ENCODE measurements at places on chromosomes 2 and 18.

GRCh38 chr2:121184248-121184862, 100.6 kb downstream of the TFCP2L1 start:
- DNase-seq, result no peak

DNA sequence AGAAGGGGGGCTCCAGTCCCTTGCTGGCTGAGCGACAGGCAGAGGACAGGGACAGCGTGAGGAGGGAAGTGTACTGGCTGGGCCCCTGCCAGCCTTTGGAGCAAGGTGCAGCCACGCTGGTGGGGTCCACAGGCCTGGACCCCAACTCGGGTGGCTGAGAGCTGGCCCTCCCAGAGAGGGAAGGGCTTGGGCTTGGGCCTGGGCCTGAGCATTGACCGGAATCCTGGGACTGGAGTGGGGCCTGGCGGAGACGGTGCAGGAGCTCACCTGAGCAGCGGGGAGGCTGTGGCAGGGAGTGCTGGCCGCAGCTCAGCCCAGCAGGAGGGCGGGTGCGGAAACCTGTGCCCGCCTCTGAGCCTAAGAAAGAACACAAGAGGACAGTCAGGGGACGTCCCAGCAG, 27.9 kb downstream of the KCNIP3 start:
- no peak for DNase-seq

DNA sequence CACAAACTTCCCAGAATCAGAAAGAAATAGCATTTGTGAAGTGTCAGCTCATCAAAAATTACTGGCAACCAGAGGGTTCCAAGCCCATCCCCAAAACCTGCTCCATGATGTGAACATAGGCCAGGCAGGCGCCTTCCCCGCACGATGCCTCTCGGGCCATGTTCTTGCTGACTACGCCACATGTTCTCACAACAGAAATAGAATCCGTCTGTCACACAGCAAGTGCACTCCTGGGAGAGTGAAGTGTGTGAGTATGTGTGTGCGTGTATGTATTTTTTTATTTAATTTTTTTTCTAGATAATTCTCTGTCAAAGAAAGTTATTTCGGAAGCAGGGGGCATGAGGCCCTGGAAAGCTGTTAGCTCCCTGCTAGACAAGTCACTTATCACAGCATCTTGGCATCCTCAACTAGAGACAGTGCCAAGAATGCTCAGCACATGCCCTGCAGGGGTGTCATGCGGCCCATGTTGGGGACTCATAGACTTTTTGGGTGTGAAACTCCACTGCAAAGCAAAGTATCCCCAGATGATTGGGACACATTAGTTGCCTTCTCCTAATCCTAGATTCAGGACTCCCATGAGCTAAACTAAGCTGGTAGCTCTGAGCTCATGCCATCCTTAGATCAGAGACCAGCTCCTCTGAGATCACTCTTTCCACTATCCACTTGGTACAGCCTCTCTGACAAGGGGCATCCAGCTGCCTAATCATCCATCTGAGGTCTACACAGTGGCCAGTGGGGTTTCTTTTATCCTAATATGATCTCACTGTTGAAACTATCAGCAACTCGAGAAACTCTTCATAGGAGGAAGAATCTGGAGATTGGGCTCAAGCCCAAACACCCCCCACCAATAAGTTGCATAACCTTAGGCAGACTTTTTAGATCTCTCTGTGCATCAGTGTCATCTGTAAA, 53.2 kb upstream of the CYRIA start:
- no peak for DNase-seq

- no peak for DNase-seq
These were observed 194.9 kb downstream of the CTIF start for GRCh38 chr18:48733643-48734253.

DNA sequence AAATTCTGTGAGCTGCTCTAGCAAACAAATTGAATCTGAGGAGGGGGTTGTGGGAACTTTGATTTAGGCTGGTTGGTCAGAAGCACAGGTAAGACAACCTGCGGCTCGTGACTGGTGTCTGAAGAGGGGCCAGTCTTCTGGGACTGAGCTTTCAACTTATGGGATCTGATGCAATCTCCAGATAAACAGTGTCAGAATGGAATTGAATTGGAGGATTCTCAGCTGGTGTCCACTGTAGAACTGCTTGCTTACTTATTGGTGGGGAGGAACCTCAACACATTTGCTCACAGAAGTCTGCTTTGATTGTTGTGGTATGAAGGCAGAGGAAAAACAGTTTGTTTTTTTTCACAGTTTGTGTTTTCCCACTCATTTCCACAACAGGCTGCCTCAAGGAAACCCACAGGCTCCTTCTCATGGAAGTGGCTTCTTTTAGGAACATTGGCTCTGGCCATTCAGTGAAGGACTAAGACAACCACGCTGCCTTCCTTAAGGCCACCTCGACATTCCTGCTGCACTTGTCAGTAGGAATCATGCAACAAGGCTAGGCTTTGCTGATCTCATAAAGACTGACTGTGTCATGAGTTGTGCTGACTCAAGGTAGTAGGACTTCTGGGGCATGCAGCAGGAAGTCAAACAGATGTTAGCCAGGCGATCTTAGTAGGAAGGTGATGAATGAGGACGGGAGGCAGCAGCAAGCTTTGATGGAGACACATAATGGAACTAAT, 104.7 kb downstream of the TSN start:
- no peak for DNase-seq

- DNase-seq, result no peak
These were observed 989.5 kb upstream of the CNTNAP5 start for GRCh38 chr2:123035541-123035940.

GRCh38 chr2:49044350-49045079, 109.8 kb downstream of the FSHR start:
- DNase-seq, result no peak

DNA sequence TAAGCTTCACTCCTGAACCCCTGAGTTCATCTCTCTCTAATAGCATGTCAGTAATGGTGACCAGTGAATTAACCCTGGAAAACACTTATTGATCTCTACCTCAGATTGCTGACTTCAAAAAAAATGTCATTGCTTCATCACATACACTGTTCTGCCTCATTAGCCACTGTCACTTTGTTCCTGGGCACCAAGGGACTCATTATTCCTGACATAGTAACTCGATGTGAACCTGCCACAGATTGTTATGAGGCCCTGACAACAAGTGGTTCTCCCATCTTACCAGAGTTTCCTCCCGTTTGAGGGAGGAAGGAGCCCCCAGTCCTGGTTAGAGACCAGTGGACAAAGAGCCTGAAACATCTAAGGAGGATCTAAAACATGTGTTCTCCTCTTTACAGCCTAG, 403.3 kb upstream of the SMIM21 start:
- no peak for DNase-seq

- no peak for DNase-seq
These were observed 1396.8 kb upstream of the SLC39A10 start for GRCh38 chr2:194260185-194260584.

Data from activated T-cell treated with anti-CD3 and anti-CD28 coated beads, Interleukin-2, amount 50 U/mL, for 48 hours (primary cell).